Naive B cell (primary cell): ENCODE measurements at places on chromosomes 13 and 19. TPM values are rescaled to one million over a fixed set of nuclear protein-coding genes. Genes with fewer than 3 reads are reported as not detected.
A peak's percentile ranks its signal among the peaks of the same experiment; 100 is the strongest.

- no peak for DNase-seq
Observed at GRCh38 chr19:28066161-28066560, 1146.8 kb downstream of the UQCRFS1 start.

DNA sequence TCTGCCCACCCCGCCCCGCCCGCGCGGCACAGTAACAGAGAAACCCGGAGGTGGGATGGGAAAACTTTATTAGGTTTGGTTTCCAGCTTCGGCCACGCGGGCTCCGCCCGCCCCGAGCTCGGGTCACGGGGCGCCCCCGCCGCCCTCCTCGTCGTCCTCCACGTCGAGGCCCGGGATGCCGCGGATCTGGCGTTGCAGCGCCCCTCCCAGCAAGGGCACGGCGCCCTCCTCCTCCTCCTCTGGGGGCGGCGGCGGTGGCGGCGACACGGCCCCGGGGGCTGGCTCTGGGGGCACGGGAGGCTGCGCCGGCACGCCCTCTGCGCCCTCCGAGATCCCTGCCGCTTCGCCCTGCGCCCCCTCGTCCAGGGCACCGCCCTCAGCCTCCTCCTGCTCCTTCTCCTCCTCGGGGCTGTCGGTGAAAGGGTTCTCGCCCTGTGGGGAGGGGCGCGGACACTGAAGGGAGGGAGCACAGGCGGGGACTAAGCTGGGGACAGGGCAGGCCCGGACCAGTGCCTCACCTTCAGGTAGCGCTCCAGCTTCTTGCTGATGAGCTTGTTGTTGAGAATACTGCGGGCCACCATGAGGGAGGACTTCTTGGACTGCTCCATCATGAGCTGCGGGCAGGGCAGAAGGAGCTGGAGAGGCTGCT lies 536 bp upstream of the AKAP8 start:
- no peak for DNase-seq

- peak; percentile 26 for DNase-seq
Observed at GRCh38 chr19:51751655-51752054, at the start of gene FPR1. TSS of gene FPR1 (minus strand) at chr19:51751878. CDS start at chr19:51746994, 4,884 bp downstream.

DNA sequence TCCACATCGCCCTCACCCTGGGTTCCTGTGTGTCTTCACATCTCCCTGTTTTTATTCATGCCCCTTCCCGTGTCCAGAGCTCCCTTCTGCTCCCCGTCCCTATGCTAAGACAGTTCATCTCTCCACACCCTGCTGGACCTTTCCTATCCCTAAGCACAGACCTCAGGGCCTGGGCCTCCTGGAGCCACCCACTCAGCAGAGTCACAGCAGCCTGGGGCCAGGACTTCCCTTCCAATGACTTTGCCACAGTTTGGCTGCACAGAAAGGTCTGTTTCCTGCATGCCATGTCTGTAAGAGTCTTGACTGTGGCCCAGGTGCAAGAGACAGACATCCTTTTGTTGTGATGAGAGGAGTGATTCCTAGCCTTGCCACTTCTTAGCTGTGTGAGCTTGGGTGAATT lies 470.7 kb downstream of the TSHZ3 start:
- no peak for DNase-seq

- DNase-seq: no peak
Observed at GRCh38 chr19:3538258-3538929, 580 bp upstream of the TEKTIP1 start.

- no peak for DNase-seq
Observed at GRCh38 chr19:17618936-17619335, 63.5 kb downstream of the COLGALT1 start.

Gene OLFM2
- polyA plus RNA-seq: not detected

GRCh38 chr13:81184556-81185265 lies 843.8 kb upstream of the SPRY2 start:
- no peak for DNase-seq

Gene NFIC
- 3.4 TPM for polyA plus RNA-seq

Gene BRCA2
- polyA plus RNA-seq: 2.9 TPM

DNA sequence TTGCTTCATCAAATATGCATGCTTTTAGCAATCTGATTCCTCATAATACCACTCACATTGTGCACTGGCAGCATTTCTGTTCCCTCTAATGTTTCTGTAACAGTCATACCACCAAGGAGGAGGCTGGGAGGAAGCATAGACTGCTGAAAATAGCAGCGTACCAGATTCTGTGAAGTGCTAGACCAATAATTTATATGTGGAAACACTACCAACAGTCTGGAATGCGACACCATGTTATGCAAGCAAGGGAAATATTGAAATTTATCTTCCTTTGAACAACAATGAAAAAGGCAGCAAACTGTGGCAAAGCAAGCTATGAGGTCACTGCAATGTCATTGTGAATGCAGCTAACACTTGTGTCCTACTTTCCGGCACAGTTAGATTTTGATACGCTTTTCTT lies 1388.0 kb downstream of the EFNB2 start:
- no peak for DNase-seq
